ENCODE measurements at places on chromosomes 4 and X.

- DNase-seq = no peak
Measured at GRCh38 chr4:186725469-186726425, 2.1 kb upstream of the FAT1 start.

DNA sequence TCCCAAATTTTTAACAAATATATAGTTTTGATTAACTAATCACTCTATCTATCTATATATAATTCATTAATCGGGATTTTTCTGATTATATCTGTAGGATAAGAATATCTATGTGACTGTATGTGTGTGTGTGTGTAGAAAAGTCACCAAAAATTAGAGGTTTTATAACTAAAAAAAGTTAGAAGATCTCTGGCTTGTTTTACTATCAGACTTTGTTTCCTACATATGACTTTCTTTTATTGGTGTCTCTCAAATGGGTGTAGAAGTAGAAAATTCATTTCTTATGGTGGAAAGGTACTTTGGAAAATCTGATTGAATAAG lies 26.7 kb upstream of the TMPRSS11D start:
- no peak for DNase-seq

DNA sequence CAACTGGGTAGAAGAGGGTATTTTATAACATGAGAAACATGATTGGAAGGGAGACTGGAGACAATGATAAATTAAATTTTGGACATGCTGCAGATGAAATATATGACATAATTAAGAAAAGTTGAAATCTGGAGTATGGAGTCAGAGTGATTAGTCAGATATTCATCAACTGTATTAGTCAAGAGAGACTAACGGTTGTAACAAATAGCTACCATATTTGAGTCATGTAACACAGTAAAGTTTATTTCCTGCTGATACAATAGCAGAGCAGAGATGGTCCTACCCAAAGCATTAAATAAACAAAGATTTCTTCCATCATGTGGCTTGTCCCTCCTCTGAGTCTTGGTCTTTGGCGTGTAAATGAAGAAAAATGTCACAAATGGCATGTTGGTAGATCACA lies 321.3 kb downstream of the GALNTL6 start:
- DNase-seq = no peak

GRCh38 chrX:65586491-65586890 lies 51.9 kb upstream of the LAS1L start:
- no peak for DNase-seq

- no peak for DNase-seq
Measured at GRCh38 chr4:170025523-170026252, 507 bp downstream of the MFAP3L start.

DNA sequence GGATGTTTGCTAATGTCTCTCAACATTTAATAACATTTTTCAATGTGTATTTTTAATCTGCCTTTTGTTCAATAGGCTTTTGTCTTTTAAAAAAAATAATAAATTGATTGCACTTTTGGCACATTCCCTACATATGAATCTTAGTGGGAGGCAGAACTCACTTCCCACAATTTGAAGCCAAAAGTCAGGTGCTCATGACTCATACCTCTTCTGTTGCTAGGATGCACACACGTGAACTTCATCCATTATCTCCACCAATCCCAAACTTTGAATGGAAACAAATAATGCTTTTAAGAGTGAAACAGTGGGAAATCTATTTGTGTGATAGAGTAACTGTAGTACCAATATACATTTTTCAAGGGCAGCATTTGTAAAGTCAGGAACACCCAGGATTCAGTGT lies 260.5 kb downstream of the IQCM start:
- DNase-seq = no peak

GRCh38 chr4:24973404-24973746 lies 57.4 kb downstream of the LGI2 start:
- DNase-seq = no peak

- peak; percentile 37 for DNase-seq
Measured at GRCh38 chr4:5784960-5785611, 74.1 kb downstream of the EVC start.

DNA sequence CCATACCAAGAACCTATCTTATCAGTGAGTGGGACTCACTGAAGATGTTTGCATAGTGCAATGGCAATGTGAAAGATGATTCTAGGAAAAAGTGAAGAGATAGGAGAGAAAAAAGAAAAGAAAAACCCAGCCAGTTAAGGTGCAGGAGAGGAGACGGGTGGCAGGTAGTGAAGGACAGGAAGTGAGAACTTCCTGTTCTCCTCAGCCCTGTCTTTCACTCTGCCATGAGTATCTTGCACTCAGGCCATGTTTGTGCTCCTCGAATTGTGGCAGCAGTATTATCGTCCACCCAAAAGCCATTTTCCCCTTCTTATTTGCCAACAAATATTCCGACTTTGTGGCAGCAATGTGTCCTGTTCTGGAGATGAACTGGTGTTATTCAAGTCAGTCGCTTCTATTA lies 8.6 kb upstream of the ENPEP start:
- no peak for DNase-seq

GRCh38 chrX:150476164-150476699 lies 92.2 kb upstream of the MTM1 start:
- no peak for DNase-seq

- no peak for DNase-seq
Measured at GRCh38 chr4:41077628-41078027, 136.7 kb downstream of the APBB2 start.

DNA sequence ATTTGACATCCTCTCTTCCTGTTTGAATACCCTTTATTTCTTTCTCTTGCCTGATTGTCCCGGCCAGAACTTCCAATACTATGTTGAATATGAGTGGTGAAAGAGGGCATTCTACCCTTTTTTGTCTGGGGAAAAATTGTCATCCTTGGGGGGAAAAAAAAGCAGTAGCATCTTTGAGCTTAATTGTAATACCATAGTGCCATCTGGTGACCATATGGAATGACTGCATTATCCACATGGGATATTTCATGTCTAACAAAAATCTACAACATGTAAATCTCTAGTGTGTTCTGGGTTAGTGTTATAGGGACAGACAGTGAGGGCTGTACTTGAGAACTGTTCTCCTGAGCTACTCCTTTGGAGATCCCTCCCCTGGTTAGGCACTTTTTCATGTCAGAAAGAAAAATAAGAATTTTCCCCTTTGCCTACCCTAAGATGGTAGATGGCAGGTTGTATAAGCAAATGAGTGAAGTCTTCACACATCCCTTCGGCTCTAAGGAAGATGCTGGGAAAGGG lies 26.0 kb downstream of the CAPN6 start:
- no peak for DNase-seq

DNA sequence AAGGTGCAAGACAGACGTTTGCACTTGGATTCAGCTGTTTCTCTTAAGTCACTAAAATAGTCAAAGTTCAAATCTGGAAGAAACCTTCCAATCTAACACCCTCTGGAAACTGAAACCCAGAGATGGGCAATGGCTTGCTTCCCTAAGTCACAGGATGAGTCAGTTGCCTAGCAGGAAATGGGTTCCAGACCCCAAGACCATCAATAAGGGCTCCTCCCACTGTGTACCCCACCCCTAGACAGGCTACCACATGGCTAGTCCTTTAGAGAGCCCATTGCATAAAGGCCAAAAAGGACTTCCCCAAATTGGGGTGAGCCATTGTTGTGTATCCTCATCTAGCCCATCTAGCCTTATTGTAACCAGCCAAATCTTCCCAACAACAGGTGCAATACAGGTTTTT lies 216.2 kb downstream of the HS6ST2 start:
- DNase-seq = no peak

DNA sequence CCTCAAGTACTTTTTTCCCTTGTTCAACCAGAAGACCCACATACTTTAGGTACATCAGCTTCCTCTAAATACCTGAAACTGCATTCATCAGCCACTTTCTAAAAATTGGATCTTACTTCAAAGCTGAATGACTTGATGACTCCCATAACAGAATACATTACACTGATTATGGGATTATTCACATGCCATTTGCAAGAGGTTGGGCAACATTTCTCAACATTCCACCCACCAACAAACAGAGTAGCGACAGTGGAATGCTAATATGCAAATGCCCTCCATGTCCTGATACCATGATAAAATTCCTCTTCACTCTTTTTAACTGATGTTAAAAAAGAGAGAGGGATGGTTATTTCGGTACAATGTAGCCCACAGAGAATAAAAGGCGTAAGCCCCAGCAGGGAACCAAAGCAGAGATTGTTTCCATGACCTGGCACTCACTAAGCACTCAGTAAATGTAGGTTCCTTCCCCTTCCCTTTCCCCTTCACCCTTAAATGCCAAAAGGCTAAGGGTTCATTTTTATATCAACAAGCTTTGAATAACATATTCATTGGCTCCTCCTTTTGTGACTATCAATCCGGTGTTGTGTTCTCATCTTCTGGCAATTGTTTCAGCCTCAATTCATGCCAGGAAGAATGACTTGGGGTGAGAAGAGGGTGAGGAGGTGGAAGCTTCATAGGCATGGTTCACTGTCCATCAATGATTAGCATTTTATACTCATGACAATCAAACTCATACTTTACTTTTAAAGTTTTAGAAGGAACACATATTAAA lies 317.2 kb downstream of the DHX15 start:
- no peak for DNase-seq

- no peak for DNase-seq
Measured at GRCh38 chrX:119410854-119411253, 11.7 kb downstream of the SLC25A43 start.

- no peak for DNase-seq
Measured at GRCh38 chr4:47342796-47343195, 120.7 kb downstream of the COMMD8 start.

DNA sequence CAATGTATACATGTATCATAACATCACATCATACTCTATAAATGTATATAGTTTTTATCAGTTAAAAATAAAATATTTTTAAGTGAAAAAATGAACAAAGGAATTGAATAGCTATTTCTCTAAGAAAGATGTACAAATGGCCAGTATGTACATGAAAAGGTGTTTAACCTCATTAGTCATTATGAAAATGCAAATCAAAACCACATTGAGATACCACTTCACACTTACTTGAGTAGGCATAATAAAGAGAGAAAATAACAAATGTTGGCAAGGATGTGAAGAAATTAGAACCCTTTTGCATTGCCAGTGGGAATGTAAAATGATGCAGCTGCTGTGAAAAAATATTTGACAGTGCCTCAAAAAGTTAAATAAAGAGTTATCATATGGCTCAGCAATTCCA lies 95.5 kb downstream of the IRS4 start:
- no peak for DNase-seq

DNA sequence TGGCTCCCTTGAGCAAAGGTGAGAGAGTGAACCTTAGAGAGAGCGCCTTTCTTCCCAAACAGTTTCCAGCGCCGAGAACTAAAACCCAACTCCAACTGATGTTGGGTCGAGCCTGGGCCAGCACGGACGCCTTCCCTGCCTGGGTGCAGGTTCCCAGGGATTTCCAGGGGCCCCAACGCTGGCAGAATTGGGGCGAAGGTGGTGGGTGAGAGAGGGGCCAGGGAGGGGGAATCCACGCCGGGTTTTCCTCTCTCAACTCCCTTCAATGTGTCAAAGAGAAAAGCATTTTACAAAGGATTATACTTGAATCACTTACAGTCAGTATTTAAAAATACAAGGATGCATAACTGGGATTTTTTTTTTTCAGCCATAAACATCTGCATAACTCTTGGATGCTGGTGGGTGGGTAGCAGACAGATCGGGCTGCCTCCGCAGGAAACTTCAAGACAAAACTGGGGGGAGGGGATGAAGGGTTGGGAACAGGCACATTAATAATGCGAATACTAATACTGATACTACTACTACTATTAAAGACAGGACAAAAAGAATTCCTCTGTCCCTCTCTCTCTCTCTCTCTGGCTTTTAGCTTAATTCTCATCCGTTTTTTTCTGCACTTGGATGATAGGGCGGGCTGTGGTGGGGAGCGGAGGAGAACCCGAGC lies 1.3 kb upstream of the ARX start:
- no peak for DNase-seq

Measured in chondrocyte (in vitro differentiated cells).